Activated CD4-positive, alpha-beta T cell treated with anti-CD3 and anti-CD28 coated beads for 48 hours (primary cell): ENCODE measurements at places on chromosomes 6 and 20.
A peak's percentile ranks its signal among the peaks of the same experiment; 100 is the strongest.

DNA sequence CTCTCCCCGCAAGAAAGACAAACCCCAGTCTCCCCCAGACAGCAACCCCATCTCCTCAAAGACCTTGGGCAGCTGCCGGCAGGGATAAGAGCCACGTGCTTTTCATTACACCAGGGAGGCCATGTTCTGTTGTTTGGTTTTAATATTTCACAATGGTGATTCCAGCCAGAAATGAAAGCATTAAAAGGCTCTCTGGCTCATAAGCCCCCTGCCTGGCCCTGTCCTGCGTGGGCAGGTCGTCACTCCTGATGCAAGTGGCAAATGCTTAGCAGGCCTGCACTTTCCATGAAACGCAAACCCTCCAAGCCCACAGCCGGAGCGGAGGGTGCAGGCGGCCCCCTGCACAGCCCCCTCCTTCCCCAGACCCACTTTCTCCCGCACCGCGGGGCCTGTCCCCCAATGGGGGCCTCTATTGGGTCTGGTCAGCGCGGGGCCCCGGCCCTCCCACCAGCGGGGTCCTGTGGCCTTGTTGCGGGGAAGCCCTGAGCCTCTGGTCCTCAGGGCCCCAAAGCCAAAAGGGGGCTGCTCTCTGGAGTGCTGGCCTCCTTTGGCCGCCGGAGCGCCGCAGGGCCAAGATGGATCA lies 77.2 kb downstream of the TMEM242 start:
- no peak for DNase-seq

GRCh38 chr20:59013959-59014608 lies 5.1 kb upstream of the TUBB1 start:
- peak; percentile 24 for DNase-seq

GRCh38 chr20:36856195-36856594 lies 19.7 kb upstream of the TLDC2 start:
- DNase-seq: no peak

- DNase-seq: no peak
These were observed 2.9 kb upstream of the EPM2A start for GRCh38 chr6:145738265-145738664.

GRCh38 chr6:112701201-112701600 lies 354.1 kb downstream of the RFPL4B start:
- DNase-seq: no peak

GRCh38 chr6:118134736-118135135 lies 227.7 kb downstream of the SLC35F1 start:
- no peak for DNase-seq

GRCh38 chr20:58088625-58089024 lies 139.8 kb downstream of the ANKRD60 start:
- DNase-seq: no peak
